ENCODE measurements at places on chromosomes 16 and 17.
A peak's percentile ranks its signal among the peaks of the same experiment; 100 is the strongest.

DNA sequence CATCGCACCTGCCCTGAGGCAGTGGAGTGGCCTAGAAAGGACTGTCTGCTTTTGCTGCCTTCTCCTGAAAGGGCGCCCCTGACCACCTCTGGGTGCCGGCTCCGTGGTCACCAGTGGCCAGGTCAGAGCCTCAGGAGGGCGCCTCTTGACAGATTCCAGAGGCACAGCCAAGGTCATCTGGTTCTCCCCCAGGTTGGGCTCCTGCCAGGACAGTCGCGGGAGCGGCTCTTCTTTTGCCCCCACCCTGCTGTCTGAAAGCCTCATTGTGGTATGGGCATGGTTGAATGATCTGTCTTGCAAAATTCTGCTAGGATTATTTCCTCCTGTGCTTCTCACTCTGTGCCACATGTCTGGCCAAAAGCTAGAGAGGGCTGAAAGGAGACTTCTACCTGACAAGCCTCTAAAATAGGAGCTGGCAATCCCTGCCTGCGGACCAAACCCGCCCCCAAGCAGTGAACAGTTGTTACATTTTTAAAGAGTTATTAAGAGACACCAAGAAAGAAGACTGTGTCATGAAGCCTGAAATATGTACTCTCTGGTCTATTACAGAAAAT, 82.8 kb downstream of the SNX29 start:
- no peak for DNase-seq

DNA sequence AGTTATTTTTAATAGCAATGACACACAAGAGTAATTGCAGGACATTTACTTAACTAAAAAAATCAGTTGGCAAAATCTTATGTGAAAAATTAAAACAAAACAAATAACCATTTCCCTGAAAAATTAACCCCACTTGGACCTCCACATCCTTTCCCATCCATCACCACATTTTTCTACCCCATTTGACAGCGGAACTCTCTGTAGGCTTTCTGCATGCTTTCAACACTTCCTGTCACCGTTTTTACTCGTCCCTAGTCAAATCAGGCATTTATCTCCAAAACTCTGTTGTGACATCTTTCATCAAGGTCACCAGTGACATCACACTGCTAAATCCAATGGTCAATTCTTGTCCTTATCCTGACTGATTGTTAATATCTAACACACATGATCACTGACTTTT, 27.5 kb downstream of the KCNJ16 start:
- no peak for DNase-seq

DNA sequence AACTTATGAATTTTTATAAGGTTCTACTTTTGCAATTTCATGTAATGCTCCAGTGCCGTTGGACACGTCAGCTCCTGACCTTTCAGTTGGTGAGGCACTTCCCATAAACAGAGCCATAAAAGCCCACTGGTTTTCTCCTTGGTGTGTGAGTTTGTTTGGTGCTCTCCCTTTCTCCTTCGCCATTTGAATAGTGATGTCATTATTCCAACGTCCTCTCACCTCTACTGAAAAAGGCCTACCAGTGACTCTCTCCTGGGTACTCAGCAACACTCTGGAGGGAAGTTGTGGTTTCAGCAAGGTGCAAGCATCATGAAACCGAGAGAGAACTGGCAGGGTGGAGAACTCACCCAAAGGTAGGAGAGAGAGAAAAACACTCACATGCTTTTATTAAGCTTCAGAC, 29.6 kb upstream of the HNF1B start:
- no peak for DNase-seq

DNA sequence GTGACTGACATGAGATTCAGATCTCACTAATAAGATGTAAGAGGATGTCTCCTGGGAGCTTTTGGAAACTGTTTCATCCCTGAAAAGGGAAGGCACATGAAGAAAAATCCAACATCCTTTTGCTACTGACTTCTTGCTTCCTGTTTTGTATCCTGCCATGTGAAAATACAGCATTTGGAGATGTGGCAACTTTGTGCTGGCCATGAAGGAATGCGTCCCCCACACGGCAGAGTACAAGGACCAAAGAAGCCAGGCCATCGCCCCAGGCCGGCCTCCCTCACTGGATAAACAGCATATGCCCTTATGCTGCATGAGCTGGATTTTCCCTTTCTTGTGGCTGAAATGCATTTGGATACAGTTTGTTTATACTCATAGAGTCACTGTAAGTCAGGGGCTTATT, 5.5 kb upstream of the HASPIN start:
- no peak for DNase-seq

- no peak for DNase-seq
These were observed 52.2 kb downstream of the TUBD1 start for GRCh38 chr17:59840329-59841090.

DNA sequence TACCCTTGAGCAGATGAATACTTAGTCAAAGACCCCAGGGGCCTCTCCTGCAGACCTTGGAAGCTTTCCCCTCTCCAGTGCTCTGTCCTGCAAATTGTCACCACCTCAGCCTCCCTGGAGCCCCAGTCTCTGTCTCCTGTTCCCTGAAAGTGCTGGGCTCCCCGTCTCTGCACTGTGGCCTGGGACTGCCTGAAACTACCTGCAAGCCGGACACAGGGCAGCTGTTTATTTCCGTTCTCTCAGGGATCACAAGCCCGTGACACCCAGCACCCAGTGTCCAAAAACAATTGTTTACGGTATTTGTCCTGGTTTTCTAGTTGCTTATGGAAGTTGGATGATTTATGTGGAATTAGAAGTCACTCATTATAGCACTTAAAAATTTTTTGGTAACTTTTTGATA, 81.6 kb upstream of the CHMP6 start:
- DNase-seq: no peak

GRCh38 chr17:80997424-80998117, 5.9 kb downstream of the CHMP6 start:
- DNase-seq: peak; percentile 24

GRCh38 chr17:44324092-44324570, 492 bp downstream of the SLC25A39 start:
- no peak for DNase-seq

DNA sequence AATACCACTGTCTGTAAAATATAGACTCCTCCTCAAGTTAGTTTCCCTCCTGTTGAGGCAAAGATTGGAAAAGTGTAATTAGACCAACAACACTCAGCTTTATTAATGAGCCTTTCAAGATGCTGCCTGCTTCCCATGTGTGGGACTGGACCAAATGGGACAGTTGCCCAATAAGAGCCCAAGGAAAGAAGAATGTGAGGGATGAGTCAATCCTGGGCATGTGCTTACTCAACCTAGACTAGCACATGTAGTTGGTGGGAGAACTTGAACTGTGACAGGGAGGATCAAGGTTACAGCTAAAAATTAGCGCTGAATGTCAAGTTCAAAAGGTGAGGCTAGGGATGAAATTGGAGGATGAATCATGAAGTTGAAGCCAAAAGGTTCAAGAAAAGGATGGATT, 435.5 kb downstream of the CA10 start:
- no peak for DNase-seq

DNA sequence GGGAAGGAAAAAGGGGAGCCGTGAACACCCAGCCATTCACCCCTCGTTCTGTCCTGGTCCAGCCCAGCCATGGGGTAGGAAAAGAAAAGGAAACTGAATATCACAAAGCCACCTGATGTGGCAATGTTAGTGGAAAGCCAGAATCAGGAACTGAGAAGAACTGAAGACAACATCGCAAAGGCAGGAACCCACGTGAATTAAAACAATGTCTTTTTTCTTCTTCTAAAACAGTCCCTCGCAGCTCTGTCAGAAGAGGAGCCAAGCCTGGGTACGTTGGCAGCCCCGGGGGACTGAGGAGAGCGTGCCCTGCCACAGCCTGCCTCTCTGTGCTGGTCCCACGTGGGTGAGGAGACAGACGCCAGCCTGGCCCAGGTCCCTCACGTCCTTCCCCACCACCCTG, 55.0 kb downstream of the ZNF423 start:
- no peak for DNase-seq

GRCh38 chr16:14405611-14406537, 224.2 kb downstream of the PARN start:
- no peak for DNase-seq

DNA sequence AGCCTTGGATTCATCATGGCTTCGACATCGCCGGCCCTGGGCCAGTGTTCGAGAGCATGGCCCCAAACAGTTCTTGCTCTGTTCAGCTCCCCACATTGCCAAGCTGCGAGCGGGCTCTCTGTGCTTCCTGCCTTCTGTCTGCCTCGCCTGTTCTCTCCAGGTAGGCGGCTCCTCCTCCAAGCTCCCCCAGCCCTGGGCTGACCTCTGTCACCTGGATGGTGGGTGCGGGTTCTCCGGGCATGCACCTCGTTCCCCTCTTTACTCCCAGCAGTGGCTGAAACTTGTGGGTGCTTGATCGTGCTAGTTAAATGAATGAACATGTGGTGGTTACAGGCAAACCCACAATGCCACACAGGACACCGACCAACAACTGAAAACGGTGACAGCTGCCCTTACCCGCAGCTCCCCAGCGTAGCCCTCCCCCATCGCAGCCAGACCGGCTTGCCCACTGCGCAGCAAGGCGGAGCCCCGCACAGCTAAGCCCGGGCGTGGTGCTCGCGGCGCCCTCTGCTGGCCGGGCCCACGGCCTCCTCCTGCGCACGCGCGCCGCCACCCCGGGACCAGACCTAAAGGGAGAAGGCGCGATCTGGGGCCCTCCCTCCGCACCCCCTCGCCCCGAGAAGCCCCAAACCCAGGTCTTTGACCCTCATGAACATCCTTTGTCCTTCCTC, 23.0 kb upstream of the EIF1 start:
- peak; percentile 52 for DNase-seq

DNA sequence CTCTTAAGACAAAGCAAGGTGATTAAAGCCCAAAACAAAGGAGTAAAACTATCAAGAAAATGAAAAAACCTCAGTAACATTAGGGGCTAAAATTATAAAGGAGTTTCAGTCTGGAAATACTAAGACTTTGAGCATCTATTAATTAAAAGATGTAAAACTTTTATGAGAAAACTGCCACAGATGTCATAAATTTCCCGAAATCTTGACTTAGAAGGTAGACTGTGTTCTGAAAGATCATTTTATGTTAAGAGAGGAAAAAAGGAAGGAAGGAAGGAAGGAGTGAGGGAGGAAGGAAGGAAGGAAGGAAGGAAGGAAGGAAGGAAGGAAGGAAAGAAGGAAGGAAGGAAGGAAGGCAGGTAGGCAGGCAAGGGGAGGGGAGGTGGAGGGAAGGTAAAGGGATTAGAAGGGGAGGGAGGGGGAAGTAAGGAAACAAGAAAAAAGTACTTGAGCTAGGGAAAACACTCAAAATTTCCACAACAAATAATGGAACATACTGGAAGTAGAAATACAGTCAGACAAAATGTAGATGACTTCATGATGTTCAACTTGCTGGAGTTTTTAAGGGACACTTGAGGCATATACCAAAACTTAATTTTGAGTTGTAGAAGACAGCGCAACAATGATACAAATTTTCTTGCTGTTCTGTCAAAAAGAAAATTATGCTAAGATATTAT, 2.0 kb downstream of the KRTAP4-5 start:
- no peak for DNase-seq

- DNase-seq: no peak
These were observed 1.3 kb downstream of the PLCG2 start for GRCh38 chr16:81780350-81780749.

DNA sequence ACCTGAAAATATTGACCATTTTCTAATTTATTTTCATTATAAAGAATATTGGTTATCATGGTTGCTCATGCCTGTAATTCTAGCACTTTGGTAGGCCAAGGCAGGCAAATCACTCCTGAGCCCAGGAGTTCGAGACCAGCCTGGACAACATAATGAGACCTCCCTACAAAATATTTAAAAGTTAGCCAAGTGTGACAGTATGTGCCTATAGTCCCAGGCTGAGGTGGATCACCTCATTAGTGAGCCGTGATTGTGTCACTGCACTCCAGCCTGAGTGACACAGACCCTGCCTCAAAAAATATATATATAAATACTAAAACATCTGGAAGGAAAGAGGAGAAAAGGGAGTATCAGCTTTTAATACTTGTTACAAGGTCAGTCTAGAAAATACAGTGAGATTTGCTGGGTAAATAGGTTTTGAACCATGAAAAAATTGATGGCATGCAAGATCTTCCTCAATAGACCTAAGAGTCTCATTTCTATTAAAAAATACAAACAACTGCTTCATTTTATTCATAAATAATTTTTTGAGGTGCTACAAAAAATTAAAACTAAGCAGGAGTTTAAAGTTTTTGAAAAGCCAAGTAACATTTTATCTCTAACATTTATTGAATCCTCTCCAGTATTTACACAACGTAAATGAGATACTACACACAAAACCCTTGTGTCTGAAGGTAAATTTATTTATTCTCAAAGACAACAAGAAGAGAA, 47.7 kb downstream of the TUBD1 start:
- peak; percentile 82 for DNase-seq

DNA sequence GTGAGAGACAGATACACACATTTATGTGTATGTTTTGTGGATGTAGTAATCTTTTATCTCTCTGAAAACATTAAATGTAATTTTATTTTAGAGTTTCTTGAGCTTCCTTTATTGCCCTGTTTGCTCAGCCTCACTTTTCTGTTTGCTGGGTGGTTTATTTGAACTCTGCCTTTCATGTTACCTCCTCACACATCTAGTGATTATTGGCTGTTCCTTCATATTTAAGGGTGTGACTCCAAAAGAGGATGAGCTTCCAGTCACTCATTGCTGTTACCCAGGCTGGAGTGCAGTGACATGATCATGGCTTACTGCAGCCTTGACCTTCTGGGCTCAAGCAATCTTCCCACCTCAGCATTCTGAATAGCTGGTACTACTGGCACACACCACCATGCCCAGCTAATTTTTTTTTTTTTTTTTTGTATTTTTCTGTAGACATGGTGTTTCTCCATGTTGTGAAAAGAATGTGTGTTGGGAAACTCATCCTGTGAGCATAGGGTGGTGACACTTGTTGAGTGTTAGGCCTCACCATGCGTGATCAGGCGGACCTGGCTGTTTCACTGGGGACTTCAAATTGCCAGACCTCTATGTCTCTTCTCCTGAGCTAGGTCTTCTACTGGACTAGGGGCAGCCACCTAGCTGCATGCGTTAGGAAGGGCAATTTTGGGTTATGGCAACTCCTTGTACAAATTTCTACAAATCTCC, 37.8 kb downstream of the GOSR1 start:
- DNase-seq: no peak

GRCh38 chr17:48725004-48725287, 2.0 kb downstream of the PRAC2 start:
- no peak for DNase-seq

- no peak for DNase-seq
These were observed 503.4 kb downstream of the MAF start for GRCh38 chr16:79097166-79097565.

- peak; percentile 52 for DNase-seq
These were observed 14.7 kb upstream of the KLHDC4 start for GRCh38 chr16:87780385-87780989.

DNA sequence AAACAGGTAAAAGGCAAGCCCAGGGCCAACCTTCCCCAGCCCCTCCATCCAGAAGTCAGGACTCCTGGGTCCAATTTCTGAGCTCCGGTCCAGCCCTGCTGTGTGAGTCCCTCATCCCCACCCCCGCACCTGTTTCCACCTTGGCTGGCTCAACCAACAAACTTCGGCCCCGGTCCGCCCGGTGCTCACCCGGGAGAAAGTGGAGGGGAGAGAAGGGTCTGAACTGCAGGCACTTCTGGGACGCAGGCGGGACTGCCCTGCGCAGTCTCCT, 541 bp downstream of the RHBDF2 start:
- no peak for DNase-seq
